CD8-positive, alpha-beta memory T cell (primary cell): ENCODE measurements at places on chromosomes 1 and 21.
A peak's percentile ranks its signal among the peaks of the same experiment; 100 is the strongest.

DNA sequence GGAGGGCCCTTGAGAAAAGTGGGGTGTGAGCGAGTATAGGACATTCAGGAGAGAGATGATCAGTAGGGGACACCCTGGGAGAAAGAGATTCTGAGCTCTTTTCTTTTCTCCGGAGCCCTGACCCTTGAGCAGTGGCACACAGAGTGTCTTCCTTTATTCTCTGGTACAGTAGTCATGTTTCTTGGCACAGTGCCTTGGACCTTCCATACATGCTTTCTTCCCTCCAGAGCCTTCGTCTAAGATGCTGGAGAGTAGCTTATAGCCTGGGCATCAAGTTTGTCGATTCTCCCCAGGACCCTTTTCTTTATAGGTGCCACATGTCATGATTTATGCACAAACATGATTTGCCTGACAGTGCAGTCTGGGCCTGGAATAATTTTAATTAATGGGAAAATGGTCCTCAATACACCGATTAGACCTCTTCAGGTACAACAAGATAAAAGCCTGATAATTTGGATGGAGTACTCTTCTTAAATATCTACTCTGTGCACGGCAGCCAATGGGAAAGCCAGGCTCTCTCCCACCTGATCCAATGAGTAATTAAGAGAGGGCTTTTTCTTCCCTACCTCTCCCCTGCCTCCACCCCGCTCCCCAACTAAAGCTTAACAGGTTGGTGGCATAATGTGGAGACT, at the start of gene TBX19:
TSS of gene TBX19 (plus strand) at position 582 of the 632 bp plus-strand sequence. CDS start 214 bp downstream, outside the sequence.
- no peak within 1 kb of the TSS for H3K4me3 ChIP-seq
- no peak within 1 kb of the TSS for H3K27ac ChIP-seq
- no peak for DNase-seq
- no peaks in the 10 kb centered on the region for H3K4me1 ChIP-seq
- H3K36me3 ChIP-seq, result no peaks in the 10 kb centered on the region

DNA sequence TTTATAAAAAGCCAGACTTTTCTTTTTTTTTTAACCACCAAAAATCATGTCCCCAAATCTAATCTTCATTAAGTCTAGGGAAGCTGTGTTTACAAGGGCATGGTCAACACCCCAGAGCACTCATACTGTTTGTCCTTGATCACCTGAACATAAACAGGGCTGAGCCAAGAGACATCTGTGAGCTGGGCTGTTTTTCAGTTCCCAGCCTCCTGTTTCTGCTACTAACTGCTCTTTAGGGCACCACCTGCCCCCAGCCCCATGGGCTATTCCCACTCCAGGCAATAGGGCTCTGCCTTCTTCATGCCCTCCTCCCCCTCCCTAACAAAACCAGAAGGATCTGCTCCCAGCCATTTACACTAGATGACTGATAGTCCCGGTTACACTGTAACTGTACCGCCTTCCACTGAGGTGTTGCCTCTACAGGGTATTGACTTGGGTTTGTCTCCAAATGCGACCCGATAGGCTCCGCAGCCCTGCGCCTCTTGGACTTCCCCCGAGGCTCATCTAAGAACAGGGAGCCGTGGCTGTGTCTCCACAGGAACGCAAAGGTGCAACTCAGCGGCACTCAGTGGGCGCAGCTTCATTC, 11.7 kb upstream of the SLC26A9 start:
- H3K36me3 ChIP-seq, result no peaks in the 10 kb centered on the region
- H3K4me1 ChIP-seq, result no peaks in the 10 kb centered on the region
- H3K27ac ChIP-seq, result no peak overlapping the region
- DNase-seq, result no peak
- H3K4me3 ChIP-seq, result no peak overlapping the region

DNA sequence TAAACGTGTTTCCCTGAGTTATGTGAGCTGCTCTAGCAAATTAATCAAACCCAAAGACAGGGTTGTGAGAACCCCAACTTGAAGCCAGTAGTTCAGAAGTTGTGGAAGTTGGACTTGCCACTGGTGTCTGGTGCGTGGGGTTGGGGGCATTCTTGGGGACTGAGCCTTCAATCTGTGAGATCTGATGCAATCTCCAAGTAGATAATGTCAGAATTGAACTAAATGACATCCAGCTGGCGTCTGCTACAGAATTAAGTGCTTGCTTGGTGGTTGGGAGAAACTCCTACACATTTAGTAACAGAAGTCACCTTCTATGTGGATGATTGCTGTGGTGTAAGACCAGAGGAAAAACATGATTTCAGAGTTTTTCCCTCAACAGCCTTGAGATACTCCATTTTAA, 207.4 kb downstream of the FGGY start:
- no peak overlapping the region for H3K27ac ChIP-seq
- no peaks in the 10 kb centered on the region for H3K4me1 ChIP-seq
- H3K27me3 ChIP-seq, result no peaks in the 10 kb centered on the region
- DNase-seq, result no peak
- H3K4me3 ChIP-seq, result no peak overlapping the region

- no peak for DNase-seq
- no peak overlapping the region for H3K4me3 ChIP-seq
- H3K27ac ChIP-seq, result peak overlapping the region; percentile 78
- no peaks in the 10 kb centered on the region for H3K4me1 ChIP-seq
- no peaks in the 10 kb centered on the region for H3K27me3 ChIP-seq
These were observed 74.0 kb downstream of the NPHP4 start for GRCh38 chr1:5918275-5918649.

GRCh38 chr21:27372381-27372780, 405.5 kb upstream of the ADAMTS5 start:
- H3K4me3 ChIP-seq, result no peak overlapping the region
- DNase-seq, result no peak

DNA sequence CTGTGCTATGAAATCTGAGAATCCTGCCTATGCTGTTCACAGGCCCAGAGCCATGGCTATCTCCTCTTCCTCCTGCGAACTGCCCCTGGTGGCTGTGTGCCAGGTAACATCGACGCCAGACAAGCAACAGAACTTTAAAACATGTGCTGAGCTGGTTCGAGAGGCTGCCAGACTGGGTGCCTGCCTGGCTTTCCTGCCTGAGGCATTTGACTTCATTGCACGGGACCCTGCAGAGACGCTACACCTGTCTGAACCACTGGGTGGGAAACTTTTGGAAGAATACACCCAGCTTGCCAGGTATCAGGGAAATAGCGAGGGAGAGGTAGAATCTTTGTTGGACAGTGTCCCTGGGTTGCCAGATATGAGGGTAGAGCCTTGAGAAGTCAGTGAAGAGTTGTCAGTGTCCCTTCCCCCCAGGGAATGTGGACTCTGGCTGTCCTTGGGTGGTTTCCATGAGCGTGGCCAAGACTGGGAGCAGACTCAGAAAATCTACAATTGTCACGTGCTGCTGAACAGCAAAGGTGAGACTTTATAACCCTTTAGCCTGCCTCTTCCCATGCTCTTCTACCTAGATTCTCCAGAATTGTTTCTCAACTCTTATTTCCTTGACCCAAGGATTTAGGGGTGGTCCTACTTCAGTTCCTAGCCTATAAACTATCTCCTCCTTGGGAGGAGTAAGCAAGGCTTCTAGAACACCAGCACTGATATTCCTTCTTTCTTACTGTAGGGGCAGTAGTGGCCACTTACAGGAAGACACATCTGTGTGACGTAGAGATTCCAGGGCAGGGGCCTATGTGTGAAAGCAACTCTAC, 1.4 kb downstream of the NIT1 start:
- peak overlapping the region; percentile 98 for H3K27ac ChIP-seq
- peak overlapping the region; percentile 98 for H3K4me3 ChIP-seq
- H3K36me3 ChIP-seq, result peaks cover 28% of the 10 kb centered on the region
- peak; percentile 38 for DNase-seq
- H3K27me3 ChIP-seq, result no peaks in the 10 kb centered on the region
- peaks cover 49% of the 10 kb centered on the region for H3K4me1 ChIP-seq

- DNase-seq, result no peak
- H3K27ac ChIP-seq, result no peak overlapping the region
- H3K36me3 ChIP-seq, result no peaks in the 10 kb centered on the region
- no peak overlapping the region for H3K4me3 ChIP-seq
- no peaks in the 10 kb centered on the region for H3K27me3 ChIP-seq
These were observed 28.9 kb downstream of the TSNAX start for GRCh38 chr1:231557411-231557810.

- no peaks in the 10 kb centered on the region for H3K27me3 ChIP-seq
- DNase-seq, result no peak
- no peaks in the 10 kb centered on the region for H3K4me1 ChIP-seq
- no peak overlapping the region for H3K4me3 ChIP-seq
- no peaks in the 10 kb centered on the region for H3K36me3 ChIP-seq
These were observed 76.9 kb downstream of the LEPR start for GRCh38 chr1:65497256-65497830.

GRCh38 chr1:93196591-93196990, 16.1 kb downstream of the CCDC18 start:
- H3K4me1 ChIP-seq, result no peaks in the 10 kb centered on the region
- no peak for DNase-seq
- H3K4me3 ChIP-seq, result no peak overlapping the region
- no peak overlapping the region for H3K27ac ChIP-seq
- no peaks in the 10 kb centered on the region for H3K27me3 ChIP-seq

- H3K4me1 ChIP-seq, result no peaks in the 10 kb centered on the region
- H3K27me3 ChIP-seq, result no peaks in the 10 kb centered on the region
- no peak overlapping the region for H3K27ac ChIP-seq
- no peak for DNase-seq
- H3K36me3 ChIP-seq, result no peaks in the 10 kb centered on the region
- no peak overlapping the region for H3K4me3 ChIP-seq
These were observed 28.0 kb downstream of the ARHGAP29 start for GRCh38 chr1:94209425-94209824.

GRCh38 chr1:102875756-102876155, 232.6 kb downstream of the COL11A1 start:
- no peaks in the 10 kb centered on the region for H3K4me1 ChIP-seq
- H3K4me3 ChIP-seq, result no peak overlapping the region
- DNase-seq, result no peak
- H3K27ac ChIP-seq, result no peak overlapping the region

- no peak overlapping the region for H3K27ac ChIP-seq
- H3K27me3 ChIP-seq, result no peaks in the 10 kb centered on the region
- no peak for DNase-seq
These were observed 30.1 kb upstream of the PARP1 start for GRCh38 chr1:226438007-226438406.

- DNase-seq, result no peak
- H3K4me1 ChIP-seq, result no peaks in the 10 kb centered on the region
- no peaks in the 10 kb centered on the region for H3K36me3 ChIP-seq
These were observed 75.8 kb upstream of the ZNF678 start for GRCh38 chr1:227487606-227488005.

DNA sequence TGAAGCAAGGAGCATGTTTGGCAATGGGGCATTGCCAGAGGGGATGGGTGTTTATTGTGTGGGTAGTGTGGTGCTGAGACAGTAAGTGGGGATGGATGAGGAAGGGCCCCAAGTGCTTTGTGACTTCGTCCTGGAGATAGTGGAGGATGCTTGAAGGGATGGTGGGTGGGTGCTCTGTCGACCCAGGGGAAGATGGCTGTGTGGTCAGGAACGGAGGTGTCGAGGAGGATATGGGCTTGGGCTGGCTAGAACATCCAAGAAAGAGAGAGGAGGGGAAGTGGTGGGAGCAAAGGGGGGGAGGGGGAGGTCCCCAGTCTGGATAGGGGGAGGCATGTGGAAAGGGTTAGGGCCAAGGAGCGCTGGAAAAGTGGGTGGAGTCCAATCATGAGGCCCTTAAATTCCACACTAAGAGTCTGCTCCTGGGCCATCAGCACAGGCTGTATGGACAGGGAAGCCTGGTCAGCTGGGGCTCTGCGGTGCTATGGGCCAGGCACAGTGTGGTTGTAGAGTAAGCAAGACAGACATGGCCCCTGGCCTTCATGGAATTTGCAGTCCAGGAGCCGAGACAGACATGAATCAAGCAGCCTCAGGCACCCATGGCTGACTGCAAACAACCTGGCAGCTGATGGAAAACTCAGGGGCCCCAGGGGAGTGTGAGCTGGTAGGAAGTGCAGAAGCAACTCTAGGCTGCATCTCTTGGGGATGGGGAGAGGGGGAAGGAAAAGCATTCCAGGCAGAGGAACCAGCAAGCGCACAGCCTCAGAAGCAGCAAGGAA, 36.3 kb downstream of the EDN2 start:
- DNase-seq, result no peak
- no peak overlapping the region for H3K4me3 ChIP-seq
- H3K36me3 ChIP-seq, result no peaks in the 10 kb centered on the region
- H3K27me3 ChIP-seq, result no peaks in the 10 kb centered on the region
- no peaks in the 10 kb centered on the region for H3K4me1 ChIP-seq
